ENCODE measurements at places on chromosomes 1 and 21.

- DNase-seq: no peak
Measured at GRCh38 chr1:67401443-67401842, 28.8 kb downstream of the SERBP1 start.

GRCh38 chr1:243639027-243639658 is 210.9 kb downstream of the AKT3 start:
- DNase-seq: no peak

DNA sequence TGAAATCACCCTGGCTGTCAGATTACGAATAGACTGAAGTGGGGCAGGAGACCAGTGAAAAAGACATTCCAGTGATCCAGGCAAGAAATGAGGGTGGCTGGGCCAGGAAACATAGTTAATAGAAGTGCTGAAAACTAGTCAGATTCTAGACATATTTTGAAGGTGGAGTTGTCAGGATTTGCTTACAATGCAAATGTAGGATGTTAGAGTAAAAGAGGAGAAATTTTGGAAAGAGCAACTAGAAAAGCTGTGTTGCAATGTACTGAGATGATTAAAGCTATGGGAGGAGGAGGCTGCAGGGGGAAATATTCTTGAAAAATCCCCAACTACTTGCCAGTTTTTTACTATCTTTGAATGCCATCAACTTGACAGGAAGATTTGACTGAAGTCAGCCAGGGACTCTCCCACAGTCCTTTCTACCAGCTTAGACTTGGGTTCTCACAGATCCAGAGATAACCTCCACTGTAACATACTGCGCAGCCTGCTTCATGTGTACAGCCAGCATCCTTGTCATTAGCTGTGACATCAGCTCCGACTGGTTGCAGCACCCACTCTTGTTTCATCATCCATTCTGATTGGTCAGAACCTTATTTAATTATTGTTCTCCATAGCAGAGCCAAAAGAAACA is 109.7 kb downstream of the TSEN15 start:
- DNase-seq: no peak

DNA sequence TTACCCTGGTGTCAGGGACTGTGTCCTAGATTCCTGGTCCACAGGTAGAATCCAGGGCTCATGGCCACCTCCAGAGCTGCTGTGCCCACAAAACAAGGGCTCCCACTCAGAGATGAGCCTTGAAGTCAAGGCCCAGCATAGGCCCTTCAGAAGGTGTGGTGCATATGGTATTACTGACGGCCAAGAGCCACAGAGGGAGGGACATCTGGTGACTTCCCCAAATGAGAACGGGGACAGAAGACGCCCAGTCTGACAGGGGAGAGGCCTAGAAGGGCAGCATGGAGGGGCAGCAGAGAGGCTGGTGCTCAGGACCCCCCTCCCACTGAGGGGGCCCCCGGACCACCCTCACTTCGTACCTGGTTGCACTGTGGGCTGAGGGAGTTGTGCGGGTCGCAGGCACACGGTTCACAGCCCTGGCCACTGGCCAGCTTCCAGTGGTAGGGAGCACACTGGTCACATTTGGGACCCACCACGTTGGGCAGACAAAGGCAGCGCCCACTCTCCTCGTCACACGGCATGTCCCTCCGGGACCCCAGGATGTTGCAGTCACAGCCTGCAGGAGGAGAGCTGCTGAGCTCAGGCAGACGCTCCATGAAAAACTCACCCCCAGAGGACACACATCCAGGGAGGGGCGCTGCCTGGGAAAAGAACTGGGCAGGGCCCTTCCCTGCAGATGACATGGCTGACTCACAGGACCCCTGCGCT is 25.0 kb downstream of the LAMB3 start:
- no peak for DNase-seq

DNA sequence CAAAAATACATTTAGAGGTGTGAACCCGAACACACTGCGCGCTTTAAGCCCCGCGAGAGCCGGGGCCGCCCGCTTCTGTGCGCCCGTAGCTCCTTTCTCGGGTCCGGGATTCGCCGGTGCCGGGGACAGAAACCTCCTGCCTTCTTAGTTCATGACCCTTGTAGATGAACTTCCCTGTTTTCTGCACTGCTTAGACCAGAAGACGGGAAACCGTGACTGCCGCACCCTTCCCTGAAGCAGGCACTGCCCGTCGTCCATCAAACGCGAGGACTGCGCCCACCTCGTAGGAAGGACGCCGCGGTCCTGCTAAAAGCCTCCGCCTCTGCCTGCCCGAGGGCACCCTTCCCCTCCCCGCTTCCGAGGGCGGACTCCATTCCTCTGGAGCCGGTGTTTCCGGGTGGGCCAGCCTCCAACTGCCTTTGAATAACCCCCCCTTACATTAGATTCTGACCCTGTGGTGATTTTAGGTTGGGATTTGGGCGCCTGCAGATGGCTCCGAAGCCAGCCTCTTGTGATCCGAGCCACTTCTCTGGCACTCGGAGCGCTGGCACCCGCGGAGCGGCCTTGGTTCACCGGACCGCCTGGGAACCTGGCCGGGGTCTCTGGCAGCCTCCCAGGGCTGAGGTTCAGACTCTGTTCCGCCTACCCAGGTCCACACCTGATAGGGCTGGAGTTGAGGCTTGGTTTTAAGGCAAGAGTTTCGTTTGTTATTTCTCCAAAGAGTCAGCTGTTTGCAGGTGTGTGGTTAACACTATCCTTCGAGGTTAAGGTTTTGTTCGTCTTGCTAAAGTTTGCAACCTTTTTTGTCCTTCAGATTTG is 1.2 kb upstream of the PTTG1IP start:
- no peak for DNase-seq

DNA sequence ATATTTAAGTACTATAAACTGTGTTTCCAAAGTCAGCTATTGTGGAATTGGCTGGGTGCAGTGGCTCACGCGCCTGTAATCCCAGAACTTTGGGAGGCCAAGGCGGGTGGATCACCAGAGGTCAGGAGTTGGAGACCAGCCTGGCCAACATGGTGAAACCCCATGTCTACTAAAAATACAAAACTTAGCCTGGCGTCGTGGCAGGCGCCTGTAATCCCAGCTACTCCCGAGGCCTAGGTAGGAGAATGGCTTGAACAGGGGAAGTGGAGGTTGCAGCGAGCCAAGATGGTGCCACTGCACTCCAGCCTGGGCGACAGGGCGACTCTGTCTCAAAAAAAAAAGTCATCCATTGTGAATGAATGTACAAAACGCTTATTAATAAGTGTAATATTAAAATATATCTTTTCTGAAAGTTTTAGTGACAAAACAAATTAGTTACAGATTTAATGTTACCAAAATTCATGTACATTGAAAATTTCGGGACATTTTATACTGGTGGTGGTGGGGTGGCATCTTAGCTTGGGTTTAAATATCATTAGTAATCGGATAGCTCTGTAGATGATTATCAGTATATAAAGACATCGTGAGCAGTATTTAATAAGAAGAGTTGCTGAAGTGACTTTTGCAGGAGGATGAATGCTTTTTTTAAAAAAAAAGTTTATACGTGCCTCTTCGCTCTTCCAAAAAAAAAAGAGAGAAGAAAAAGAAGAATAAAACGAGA is 503 bp upstream of the SRSF11 start:
- DNase-seq: no peak

DNA sequence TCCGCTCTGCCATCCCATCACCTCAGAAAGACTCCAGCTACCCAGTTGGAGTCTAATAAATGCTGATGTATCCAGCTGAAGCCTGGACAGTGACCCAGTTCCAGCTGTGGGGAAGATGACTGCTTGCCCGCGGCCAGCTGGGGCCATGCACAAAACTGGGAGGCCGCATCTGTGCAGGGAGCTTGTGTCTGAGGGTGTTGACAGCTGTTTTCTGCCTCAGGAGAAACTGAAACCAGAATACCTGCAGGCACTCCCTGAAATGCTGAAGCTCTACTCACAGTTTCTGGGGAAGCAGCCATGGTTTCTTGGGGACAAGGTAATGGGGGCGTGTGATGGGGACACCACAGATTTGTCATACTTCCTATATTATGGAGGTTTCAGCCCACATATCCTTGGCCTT is 3.2 kb downstream of the GSTM2 start:
- no peak for DNase-seq

DNA sequence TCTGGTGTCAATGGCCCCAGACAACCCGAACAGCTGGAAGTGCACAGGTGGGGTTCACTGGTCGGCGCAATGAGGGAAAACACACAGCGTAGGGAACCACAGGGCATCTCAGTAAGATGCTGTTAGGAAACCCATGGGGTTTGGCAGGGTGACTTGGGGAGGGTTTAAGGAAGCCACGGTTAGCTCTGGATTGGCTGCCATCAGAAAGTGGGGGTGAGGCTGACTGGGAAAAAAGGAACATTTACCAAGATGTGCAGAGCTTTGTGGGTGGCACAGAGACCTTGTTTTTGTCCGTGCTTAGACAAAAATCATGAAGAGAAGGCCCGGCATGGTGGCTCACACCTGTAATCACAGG is 11.0 kb downstream of the ALDH4A1 start:
- no peak for DNase-seq

GRCh38 chr1:117825414-117825813 is 104.0 kb downstream of the GDAP2 start:
- DNase-seq: no peak

DNA sequence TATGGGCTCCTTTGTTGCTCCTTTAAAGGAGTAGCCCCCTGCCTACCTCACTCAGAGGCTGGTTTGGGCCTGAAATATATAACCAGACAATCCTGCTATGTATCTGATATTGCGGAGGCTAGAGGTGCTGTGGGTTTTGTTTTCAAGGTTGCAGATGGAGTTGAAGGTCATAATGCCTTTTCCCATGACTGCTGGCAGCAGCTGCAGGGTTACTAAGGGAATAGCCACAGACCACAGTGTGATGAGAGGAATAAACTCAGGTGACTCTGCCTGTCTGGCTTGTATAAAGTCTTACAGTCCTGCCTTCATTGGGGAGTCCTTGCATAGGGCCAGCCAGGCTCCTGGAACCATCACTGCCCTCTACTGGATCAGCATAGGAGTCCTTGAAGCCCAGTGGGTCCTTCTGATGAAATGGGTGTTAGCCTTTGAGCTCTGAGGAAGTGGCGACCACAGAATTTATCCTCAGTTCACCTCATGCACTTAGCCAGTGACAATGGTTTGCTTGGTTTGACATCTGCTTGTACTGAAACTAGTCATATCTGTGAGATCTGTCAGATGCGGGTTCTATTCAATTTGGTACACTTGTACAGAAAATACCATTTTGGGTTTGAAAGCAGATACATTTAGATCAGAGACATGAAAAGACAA is 174.4 kb upstream of the HMCN1 start:
- no peak for DNase-seq

DNA sequence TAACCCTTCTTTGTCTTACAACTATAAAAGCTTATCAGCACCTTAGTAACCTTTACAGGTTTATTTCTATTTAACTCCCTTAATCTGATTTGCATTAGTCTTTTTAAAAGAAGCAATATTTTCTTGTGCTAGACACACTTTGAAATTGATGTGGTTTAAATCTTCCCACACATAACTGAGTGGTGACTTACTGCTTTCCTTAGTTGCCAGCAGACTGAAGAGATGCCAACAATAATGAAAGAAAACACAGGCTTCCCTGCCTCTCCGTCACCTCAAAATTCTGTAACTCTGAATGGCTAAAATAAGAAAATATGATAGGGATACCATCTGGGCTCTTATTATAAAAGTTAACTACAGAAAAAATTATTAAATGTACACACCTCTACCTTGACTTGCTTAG is 196.8 kb downstream of the PTBP2 start:
- peak; percentile 4 for DNase-seq

DNA sequence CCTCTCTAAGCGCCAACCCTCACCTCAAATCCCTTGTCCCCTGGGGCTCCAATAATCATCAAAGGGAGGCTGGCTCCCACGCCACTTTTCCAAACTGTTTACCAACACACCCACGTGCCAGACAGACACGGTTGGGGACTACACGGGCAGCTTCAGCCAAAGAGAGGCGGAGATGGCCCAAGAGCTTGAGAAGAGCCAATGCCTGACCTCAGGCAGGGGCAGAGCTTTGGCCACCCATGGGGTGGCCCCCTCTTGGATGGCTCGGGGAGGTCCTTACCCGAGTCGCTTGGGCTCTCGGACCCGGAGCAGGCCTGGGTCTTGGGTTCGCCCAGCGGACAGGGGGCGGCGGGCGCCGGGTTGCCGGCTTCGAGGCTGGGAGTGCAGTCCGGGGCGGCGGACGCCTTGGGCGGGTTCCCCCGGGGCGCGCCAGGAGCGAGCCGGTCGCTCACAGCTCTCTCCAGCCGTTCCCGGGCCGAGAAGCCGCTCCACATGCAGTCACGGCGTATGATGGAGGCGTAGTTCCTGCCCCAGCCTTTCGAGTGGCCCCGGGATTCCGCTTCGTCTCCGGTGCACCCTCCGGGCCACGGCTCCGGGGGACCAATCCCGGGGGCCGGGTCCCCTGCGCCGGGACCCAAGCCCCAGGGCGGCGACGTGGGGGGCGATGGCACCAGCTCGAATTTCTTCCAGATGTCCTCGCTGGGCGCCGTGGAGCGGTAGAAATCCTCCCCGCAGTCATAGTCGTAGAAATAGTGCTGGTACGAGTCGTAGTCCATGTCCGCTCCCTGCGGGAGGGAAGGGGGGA is 854 bp downstream of the MYCL start:
- no peak for DNase-seq
